ENCODE measurements at places on chromosomes 16 and 17. TPM values are rescaled to one million over a fixed set of nuclear protein-coding genes. Genes with fewer than 3 reads are reported as not detected.

- H3K4me1 ChIP-seq = no peaks in the 10 kb centered on the region
- H3K27ac ChIP-seq = no peak overlapping the region
- H3K4me3 ChIP-seq = no peak overlapping the region
- DNase-seq = no peak
Measured at GRCh38 chr17:61201211-61201610, 198.4 kb upstream of the TBX2 start.

DNA sequence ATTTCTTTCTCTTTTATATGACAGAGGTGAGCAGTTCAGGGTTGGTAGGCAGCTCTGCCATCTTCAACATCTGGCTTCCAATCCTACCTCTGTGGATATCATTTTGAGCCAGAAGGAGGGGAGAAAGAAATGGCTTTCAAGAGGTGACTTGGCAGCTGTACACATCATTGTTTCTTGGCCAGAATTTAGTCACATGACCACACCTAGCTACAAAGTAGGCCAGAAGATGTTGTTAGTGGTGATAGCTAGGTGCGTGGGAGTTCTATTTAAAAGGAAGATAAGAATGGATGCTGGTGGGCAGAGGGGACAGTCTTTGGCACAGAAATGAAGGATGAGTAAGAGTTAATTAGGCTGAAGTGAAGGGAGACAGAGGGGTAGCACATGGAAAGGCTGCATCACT lies 29.2 kb upstream of the MPHOSPH6 start:
- H3K27ac ChIP-seq = no peak overlapping the region
- DNase-seq = no peak
- no peak overlapping the region for H3K4me3 ChIP-seq
- H3K4me1 ChIP-seq = no peaks in the 10 kb centered on the region
- H3K27me3 ChIP-seq = no peaks in the 10 kb centered on the region
- no peaks in the 10 kb centered on the region for H3K36me3 ChIP-seq

- no peaks in the 10 kb centered on the region for H3K36me3 ChIP-seq
- peaks cover 6% of the 10 kb centered on the region for H3K4me1 ChIP-seq
- H3K27me3 ChIP-seq = no peaks in the 10 kb centered on the region
- no peak overlapping the region for H3K4me3 ChIP-seq
- DNase-seq = no peak
Measured at GRCh38 chr16:17104654-17105053, 366.1 kb downstream of the XYLT1 start.

TMEM204 gene
- total RNA-seq = 8.2 TPM

DNA sequence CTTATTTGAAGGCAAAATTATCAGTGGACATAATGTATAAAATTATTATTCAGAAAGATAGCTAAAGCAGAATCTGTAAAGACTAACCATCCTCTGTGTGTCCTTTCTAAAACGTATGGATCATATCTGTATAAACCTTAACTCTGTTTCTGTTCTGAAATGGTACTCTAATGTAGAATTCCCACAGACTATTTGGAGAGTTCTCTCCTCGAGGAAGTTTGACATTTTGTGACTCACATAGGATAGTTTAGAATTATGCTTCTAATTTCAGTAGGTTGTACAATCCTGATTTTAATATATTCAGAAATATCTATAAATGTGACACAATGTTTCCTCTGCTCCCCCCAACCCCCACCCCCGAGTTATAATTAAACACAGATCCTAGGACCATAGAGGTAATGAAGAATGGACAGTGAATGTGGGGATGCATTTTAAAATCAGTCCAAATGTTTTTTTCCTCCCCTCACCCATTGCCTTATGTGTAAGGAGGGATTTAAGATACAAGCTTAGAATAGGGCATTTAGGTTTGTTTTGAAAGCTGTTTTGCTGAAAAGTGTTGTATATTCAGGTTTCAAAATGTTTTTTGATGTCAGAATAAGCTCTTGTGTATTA lies 66.8 kb downstream of the BCAS3 start:
- H3K27ac ChIP-seq = no peak overlapping the region
- no peaks in the 10 kb centered on the region for H3K4me1 ChIP-seq
- peaks cover 1% of the 10 kb centered on the region for H3K36me3 ChIP-seq

DNA sequence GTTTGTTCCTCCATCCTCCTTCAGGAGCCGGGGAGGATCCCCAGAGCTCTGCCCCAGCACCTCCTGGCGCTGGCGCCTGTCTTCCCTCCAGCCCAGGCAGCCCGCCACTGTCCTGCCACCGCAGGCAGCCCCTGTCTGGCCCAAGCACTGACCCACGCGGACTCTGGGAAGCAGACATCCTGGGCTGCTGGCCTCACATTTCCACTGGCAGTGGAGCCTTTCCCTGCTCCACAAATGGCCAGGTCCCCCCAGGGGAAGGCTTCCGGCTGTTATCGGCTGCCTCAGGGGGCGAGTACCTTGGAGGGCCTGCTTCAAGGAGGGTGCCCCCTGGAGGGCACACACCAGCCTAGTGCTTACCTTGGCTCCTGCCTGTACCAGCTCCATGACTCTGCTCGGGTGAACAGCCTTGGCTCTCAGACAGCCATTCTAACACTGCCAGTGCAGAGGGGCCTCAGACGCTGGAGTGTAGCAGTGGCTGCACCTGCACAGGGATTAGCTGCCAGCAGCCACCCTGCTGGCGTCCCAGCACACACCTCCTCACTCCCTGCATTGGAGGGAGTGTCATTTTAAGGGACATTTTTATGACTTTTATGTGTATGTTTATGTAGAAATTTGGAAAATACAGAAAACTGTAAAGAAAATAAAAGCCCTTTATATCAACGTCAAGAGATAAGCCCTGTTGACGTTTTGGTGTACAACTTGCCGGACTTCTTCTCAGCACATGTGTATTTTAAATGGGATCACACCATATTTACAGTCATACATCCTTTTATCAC lies 21.0 kb downstream of the ACE start:
- peaks cover 5% of the 10 kb centered on the region for H3K27me3 ChIP-seq
- no peak overlapping the region for H3K27ac ChIP-seq
- DNase-seq = peak; percentile 12
- no peaks in the 10 kb centered on the region for H3K36me3 ChIP-seq
- H3K4me1 ChIP-seq = no peaks in the 10 kb centered on the region

DNA sequence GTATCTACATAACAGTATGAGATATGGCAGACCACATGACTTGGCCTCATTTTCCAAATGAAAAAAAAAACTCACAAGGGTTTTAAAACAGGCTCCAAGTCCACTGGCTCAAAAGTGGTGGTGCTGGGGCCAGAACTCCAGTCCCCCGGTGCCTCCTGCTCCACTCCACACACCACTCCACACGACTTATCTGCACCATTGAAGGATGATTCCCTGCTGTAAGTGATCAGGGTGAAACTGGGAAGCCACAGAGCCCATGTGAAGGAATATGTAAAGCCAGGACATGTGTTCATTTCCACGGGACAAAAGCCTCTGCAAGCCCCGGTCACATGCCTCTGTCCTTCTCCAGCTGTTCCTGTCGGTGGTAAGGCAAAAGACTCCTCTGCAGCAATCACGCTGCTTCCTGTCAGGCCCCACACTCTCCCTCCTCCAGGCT lies 97.2 kb downstream of the ZNF18 start:
- H3K36me3 ChIP-seq = no peaks in the 10 kb centered on the region
- no peak overlapping the region for H3K4me3 ChIP-seq
- no peak for DNase-seq
- no peak overlapping the region for H3K27ac ChIP-seq

GRCh38 chr16:4692460-4693295 lies 684 bp upstream of the NUDT16L1 start:
- H3K27ac ChIP-seq = peak overlapping the region; percentile 59
- peaks cover 14% of the 10 kb centered on the region for H3K4me1 ChIP-seq
- H3K36me3 ChIP-seq = no peaks in the 10 kb centered on the region
- H3K27me3 ChIP-seq = no peaks in the 10 kb centered on the region

ABCC11 gene
- 0.24 TPM for total RNA-seq

- H3K36me3 ChIP-seq = peaks cover 51% of the 10 kb centered on the region
- H3K27me3 ChIP-seq = no peaks in the 10 kb centered on the region
- no peak overlapping the region for H3K27ac ChIP-seq
- no peak for DNase-seq
Measured at GRCh38 chr17:21007646-21008045, 35.2 kb downstream of the USP22 start.

DNA sequence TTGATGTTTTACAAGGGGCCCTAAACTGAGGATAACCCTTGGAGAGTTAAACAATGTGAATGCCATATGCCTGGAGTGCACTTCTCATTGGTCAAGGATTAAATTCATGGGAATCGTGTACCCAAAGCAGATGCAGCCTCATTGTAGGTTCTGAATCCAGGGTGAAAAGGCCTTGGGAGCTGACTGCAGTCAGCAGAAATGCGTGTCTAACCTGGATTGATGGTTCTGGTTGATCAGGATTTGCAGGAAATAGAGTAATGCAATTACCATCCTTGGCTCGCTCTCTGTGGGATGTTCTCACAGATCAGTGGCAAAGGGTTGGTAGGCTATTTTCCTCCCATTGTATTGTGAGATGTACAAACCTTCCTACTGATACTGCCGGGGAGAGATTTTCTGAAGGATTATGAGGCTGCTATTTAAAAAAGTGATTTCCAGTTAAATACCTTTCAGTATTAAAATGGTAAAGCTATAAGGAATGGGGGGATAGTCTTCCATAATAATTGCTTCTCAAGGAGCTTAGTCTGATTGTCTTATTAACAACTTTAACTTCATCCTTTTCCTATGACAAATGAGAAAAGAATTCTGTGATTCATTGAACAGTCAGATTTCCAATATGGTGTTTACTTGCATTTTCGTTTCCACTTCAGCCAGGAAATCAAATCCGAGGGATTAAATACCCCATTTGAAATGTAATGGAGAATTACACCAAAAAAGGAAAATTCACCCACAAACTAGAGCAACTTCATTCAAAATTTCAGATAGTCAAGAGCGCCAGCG lies 1028.1 kb upstream of the EEF2KMT start:
- no peak overlapping the region for H3K4me3 ChIP-seq
- no peaks in the 10 kb centered on the region for H3K4me1 ChIP-seq
- H3K36me3 ChIP-seq = no peaks in the 10 kb centered on the region
- H3K27ac ChIP-seq = no peak overlapping the region
- no peaks in the 10 kb centered on the region for H3K27me3 ChIP-seq

KCNH4 gene
- total RNA-seq = 0.24 TPM

DNASE1L2 gene
- total RNA-seq = 0.62 TPM

CCL4L2 gene
- total RNA-seq = 1.0 TPM

DNA sequence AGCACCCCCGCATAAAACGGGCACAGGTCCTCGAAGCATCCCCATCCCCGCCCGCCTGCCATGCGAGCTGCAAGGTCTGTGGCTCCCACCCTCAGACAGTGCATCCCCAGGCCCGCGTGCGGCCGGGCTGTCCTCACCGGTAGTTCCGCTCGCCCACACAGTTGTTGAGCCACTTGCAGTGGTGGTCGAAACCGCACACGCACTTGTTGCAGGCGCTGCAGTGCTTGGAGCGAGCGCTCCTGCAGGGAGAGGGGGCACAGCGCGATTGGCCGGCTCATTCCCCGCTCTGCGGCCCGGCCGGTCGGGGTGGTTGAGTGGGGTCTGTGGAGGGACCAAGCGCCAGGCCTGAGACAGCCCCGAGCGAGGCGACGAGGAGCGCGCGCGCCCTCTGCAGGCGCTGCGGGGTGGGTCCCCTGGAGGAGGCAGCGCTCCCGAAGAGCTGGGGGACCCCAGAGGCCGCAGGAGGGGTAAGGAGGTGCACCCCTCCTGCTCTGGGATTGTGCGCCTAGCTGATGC lies 6.0 kb upstream of the TPPP3 start:
- peaks cover 14% of the 10 kb centered on the region for H3K27me3 ChIP-seq
- peaks cover 4% of the 10 kb centered on the region for H3K4me1 ChIP-seq
- no peak overlapping the region for H3K27ac ChIP-seq
- H3K4me3 ChIP-seq = no peak overlapping the region
- peak; percentile 59 for DNase-seq
- no peaks in the 10 kb centered on the region for H3K36me3 ChIP-seq

GRCh38 chr17:68197091-68197996 lies 50.5 kb upstream of the AMZ2 start:
- peaks cover 34% of the 10 kb centered on the region for H3K27me3 ChIP-seq
- H3K27ac ChIP-seq = no peak overlapping the region
- H3K4me1 ChIP-seq = peaks cover 25% of the 10 kb centered on the region
- peak overlapping the region; percentile 65 for H3K4me3 ChIP-seq
- no peak for DNase-seq

STXBP4 gene
- total RNA-seq = 4.5 TPM

KRTAP1-5 gene
- not detected for total RNA-seq

- peaks cover 12% of the 10 kb centered on the region for H3K27me3 ChIP-seq
- no peak overlapping the region for H3K27ac ChIP-seq
- no peaks in the 10 kb centered on the region for H3K36me3 ChIP-seq
- no peak for DNase-seq
Measured at GRCh38 chr17:13538841-13539411, 62.8 kb downstream of the HS3ST3A1 start.

- H3K27ac ChIP-seq = no peak overlapping the region
- DNase-seq = no peak
- no peak overlapping the region for H3K4me3 ChIP-seq
- H3K27me3 ChIP-seq = peaks cover 2% of the 10 kb centered on the region
- no peaks in the 10 kb centered on the region for H3K4me1 ChIP-seq
Measured at GRCh38 chr16:5971106-5971505, 873.5 kb upstream of the EEF2KMT start.

ASPHD1 gene
- 1.7 TPM for total RNA-seq

NPTX1 gene
- total RNA-seq = 10.7 TPM

DNA sequence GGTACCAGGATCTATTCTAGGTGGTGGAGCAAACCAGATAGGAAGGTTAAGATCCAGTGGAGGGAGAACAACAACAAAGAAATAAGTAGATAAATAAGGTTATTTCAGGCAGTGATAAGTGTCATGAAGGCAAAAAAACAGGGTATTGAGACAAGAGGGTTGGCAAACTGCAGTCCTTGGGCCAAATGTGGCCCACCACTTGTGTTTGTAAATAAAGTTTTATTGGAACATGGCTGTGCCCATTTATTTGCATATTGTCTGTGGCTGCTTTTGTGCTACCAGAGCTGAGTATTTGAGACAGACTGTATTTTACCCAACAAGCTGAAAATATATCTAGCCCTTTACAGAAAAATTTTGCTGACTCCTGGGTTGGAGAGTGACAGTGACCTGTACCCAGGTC lies 361.3 kb downstream of the XYLT1 start:
- H3K4me1 ChIP-seq = peaks cover 6% of the 10 kb centered on the region
- no peak overlapping the region for H3K4me3 ChIP-seq
- H3K27me3 ChIP-seq = no peaks in the 10 kb centered on the region
- H3K36me3 ChIP-seq = peaks cover 6% of the 10 kb centered on the region
- DNase-seq = no peak

CACNG3 gene
- total RNA-seq = not detected

BCL6B gene
- 0.62 TPM for total RNA-seq

DNA sequence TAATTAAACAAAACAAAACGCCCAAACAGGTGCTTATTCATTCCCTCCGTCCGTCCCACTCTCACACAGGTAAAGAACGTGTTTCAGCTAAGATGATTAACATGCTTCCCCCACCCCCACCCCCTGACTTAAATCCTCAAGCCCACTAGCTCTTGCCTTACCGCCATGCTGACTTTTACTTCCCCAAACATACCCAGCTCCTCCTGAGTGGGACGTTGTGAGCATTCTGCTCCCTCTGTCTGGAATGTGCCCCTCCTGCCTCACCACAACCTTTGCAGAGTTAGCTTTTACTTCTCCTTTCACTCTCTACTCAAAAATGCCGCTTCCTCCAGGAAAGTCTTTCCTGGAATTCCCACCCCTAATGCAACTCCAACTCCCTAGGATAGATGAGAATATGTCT lies 774.0 kb upstream of the RBFOX1 start:
- H3K4me1 ChIP-seq = no peaks in the 10 kb centered on the region
- H3K36me3 ChIP-seq = no peaks in the 10 kb centered on the region
- no peak overlapping the region for H3K4me3 ChIP-seq
- DNase-seq = no peak
- no peaks in the 10 kb centered on the region for H3K27me3 ChIP-seq
- no peak overlapping the region for H3K27ac ChIP-seq

FOXK2 gene
- total RNA-seq = 48.8 TPM

ITGAX gene
- total RNA-seq = 2.9 TPM

AANAT gene
- not detected for total RNA-seq

GRCh38 chr17:63838631-63839171 lies 3.8 kb downstream of the SMARCD2 start:
- H3K36me3 ChIP-seq = peaks cover 12% of the 10 kb centered on the region
- no peak overlapping the region for H3K4me3 ChIP-seq
- H3K4me1 ChIP-seq = peaks cover 40% of the 10 kb centered on the region
- peak overlapping the region; percentile 46 for H3K27ac ChIP-seq
- no peaks in the 10 kb centered on the region for H3K27me3 ChIP-seq

Measured in activated naive CD4-positive, alpha-beta T cell treated with anti-CD3 and anti-CD28 coated beads for 36 hours (primary cell).